ENCODE measurements at places on chromosomes 2 and 18.

DNA sequence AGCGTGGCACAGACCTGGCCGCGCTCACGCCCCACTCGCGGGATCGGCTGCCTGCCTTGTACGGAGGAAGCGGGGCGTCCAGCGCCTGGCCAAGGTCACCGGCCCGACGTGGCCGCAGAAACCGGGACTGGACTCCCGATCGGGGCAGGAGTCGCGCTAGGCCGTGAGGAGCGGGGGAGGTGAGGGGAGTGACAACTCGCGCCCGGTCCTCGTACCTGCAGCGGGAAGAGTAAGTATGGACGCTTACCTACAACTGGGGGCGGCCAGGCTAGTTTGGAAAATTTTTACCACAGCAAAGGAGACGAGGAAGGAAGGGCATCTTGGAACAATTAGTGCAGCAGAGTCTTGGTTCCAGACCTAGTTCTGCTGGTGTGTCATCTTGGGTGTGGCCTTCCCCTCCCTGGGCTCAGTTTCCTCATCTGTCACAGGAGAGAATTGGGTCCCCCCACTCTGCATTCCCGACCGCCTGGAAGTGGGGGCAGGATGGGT, 693 bp downstream of the UBE2F start:
- DNase-seq = no peak

- no peak for DNase-seq
These were observed 51.1 kb downstream of the CTIF start for GRCh38 chr18:48589797-48590519.

DNA sequence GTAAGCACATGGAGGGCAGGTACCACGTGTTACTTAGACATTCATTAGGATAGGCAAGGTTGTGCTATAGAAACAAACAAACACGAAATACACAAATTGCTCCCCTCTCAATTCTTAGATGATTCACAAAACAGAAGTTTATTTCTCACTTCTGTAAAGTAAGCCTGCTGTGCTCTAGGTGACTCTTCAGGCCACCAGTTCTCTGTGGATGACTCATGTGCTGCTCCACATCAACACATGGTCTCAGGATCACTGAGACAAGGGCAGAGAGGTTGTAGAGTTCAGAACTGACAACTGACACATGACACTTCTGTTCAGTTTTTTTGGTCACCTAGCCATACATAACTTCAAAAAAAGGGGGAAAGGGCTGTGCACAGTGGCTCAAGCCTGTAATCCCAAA, 70.6 kb downstream of the DAW1 start:
- no peak for DNase-seq

GRCh38 chr18:60746919-60747318, 374.3 kb upstream of the MC4R start:
- no peak for DNase-seq

DNA sequence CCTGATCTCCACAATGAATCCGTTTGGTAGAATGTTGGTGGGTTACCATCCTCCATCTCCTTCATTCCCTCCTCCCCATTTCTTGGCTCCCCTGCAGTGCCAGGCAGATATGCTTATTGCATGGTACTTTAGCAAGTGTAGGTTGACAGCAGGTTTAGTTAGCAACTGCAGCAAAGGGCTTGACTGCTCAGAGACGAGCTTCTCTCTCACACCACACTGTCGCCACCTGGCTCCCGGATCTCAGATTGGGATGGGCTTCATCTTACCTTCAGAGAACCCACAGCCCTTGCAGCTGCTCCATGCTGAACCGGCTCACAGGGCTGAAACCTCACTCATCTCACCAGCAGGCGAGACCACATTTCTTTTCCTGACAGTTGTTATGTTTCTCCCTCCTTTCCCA, 88.8 kb downstream of the VWA3B start:
- no peak for DNase-seq

GRCh38 chr2:149463328-149464002, 124.1 kb downstream of the MMADHC start:
- no peak for DNase-seq

DNA sequence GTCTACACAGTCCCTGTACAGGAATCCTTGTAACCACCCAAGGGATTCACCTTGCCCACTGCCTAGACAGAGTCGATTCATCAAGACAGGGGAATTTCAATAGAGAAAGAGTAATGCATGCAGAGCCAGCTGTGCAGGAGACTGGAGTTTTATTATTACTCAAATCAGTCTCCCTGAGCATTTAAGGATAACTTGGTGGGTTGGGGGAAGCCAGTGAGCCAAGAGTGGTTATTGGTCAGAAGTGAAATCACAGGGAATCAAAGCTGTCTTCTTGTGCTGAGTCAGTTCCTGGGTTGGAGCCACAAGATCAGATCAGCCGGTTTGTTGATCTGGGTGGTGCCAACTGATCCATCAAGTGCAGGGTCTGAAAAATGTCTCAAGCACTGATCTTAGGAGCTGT, 17.8 kb upstream of the FAM98A start:
- no peak for DNase-seq

DNA sequence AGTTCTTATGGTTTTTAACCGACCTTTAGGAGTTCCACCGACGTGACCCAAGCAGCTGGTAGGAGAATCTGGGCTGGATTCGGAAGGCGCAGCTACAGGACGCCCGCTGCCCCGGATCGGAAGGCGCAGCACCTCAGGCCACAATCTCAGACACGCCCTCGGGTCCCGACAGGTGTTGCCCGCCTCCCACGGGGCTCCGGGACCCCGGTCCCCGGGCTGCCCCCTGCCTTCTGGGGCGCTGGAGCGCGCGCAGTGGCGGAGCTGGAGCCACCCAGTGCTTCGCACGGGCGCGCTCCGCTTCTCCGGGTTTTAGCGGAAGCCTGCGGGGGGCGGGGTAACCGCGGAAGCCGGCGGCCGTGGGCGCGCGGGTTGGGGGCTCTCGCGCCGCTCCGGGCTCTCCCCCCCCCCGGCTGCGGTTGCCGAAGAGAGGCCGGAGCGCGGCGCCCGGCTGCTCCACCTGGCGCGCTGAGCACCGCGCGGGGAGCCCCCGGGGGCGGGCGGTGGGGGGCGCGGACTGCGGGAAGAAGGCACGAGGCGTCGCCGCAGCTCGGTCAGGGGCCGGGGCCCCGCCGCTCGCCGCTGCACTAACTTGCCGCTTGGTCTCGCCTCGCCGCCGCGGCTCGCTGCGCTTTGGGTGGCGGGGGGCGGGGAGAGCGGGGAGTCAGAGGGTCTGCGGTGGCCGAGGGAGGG, 718.8 kb downstream of the DPP10 start:
- DNase-seq = peak; percentile 24

- no peak for DNase-seq
These were observed 34.2 kb downstream of the EMX1 start for GRCh38 chr2:72951303-72952095.

Measured in NCI-H1436 treated with DMSO at 0.1 percent for 48 hours (cell line).